T-helper 17 cell (primary cell): ENCODE measurements at places on chromosomes 3 and 15.

GRCh38 chr15:28933710-28934445 lies 48.1 kb downstream of the APBA2 start:
- no peak for DNase-seq

GRCh38 chr3:26628915-26629314 lies 6.3 kb downstream of the LRRC3B start:
- no peak for DNase-seq

DNA sequence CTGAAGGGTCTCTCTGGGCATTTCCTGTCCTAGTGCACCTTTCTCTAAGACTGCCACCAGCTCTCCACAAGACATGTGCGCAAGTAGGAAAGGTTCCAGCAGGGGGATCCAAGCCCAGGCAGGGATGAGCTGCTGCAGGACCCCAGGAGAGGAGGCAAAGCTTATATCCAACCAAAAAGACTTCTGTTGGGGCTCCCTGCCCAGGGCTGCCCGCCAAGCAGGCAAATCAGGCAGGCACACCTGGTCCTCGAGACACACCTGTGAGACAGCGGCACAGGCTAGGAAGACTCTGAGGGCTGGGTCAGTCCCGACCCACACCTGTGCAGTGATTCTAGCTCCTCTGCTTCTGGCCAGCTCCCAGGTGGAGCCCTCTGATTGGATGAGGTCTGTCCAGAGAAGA lies 80.6 kb downstream of the MYLK start:
- DNase-seq, result no peak

DNA sequence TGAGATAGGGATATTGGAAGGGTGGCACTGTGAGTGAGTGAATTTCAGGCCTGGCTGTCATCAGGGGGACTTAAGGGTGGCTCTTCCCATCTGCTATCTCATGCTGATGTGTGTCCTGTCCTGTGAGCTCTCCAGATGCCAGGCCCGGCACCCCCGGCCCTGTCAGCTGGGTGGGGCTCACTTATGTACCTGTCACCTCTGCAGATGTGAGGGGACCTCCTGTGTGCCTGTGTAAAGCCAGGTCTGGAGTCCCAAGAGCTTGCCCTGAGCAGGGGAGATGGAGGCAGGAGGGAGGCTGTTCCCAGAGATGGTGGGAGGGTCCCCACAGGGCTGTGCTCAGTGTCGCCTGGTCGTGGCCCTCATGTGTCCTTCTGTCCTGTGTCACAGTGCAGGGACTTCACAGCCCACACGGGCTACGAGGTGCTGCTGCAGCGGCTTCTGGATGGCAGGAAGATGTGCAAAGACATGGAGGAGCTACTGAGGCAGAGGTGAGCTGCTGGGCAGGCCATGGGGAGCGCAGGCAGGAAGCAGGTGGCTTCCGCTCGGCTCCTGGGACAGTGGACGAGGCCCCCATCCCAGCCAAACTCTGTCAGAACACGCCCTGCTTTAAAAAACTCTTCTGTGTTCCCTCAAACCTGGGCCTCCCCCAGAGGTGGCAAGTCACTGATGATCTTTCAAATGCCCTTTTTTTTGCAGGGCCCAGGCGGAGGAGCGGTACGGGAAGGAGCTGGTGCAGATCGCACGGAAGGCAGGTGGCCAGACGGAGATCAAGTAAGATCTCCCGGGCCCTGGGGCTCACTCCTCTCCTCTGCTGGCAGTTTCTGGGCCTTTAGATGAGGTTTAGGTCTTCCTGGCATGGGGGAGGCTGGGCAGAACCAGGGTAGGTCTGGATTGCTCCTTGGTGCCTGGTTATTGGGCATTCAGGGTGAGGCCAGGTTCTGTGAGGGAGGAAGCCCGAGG lies 23.1 kb downstream of the PSTPIP1 start:
- DNase-seq, result no peak

DNA sequence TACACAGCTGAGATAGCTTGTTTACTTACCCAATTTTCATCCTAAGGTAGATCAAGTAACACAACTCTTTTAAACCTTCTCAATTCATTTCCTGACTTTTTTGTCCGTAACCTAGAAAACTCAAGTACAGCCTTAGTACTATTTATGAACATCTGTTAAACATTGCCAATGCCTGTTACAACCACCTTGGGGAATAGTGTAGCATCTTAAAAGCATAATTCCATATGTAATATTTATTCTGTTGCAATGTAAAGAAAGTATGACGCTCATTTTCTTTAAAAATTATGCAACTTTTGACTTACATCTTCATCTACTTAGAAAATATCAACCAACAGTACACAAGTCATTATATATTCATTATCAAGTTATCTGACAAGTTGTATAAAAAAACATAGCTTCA lies 54.6 kb downstream of the SUCLG2 start:
- no peak for DNase-seq

DNA sequence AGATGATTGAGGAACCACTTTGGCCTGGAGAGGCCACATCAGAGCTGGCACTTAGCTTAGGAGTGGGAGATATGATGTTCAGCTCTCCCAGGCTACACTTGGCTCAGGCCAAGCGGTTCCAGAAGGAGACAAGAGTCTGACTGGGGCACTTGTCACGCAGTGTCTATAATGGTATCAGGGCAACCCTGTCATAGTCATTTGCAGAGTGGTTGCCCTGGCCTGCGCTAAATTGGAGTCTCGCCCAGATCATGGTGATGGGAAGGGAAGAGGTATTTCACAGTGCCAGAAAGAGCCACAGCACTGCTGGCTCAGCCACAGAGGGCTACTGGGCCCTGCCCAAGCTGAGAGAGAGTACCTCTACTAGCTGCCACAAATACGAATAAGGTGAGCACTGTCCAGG lies 186.9 kb upstream of the CRBN start:
- no peak for DNase-seq

GRCh38 chr3:193744822-193745684 lies 152.0 kb downstream of the OPA1 start:
- DNase-seq, result no peak

DNA sequence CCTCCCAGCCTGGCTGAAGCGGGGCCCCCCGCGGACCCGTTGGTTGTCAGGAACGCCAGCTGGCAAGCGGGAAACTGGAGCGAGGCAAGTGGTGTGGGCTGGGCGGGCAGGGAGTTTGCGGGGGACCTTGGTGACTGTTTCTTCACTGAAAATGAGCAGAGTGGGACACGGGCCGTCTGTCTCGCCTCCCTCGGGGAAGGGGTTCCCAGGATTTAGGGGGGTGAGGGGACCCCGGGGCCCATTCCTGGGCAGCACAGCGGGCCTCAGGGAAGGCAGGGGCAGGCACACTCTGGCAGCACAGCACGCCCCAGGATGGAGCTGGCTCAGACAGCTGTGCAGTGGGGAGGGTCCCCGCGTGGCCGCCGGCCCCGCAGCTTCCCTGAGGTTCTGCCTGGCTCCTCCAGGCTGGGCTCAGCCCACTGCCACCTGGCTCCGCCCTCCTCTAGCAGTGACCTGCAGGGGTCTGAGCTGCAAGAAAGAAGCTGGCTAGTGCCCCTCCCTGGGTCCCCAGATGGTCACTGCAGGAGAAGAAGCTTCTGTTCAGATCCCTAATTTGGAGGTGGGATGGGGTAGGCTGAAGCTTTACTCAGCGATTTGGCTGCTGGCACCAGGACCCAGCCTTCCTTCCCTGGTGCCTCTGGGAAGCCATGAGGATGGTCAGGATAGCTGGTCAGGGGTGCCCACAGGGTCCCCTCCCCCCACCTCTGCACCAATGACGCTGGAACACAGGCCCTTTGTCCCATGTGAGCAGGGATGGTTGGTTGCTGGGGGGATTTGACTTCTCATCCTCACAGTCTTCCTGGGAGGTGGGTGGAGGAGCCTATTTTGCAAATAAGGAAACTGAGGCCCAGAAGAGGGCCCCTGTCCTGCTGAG lies 90.4 kb downstream of the TBC1D2B start:
- no peak for DNase-seq

- no peak for DNase-seq
Measured at GRCh38 chr3:20844851-20845250, 658.8 kb upstream of the SGO1 start.

DNA sequence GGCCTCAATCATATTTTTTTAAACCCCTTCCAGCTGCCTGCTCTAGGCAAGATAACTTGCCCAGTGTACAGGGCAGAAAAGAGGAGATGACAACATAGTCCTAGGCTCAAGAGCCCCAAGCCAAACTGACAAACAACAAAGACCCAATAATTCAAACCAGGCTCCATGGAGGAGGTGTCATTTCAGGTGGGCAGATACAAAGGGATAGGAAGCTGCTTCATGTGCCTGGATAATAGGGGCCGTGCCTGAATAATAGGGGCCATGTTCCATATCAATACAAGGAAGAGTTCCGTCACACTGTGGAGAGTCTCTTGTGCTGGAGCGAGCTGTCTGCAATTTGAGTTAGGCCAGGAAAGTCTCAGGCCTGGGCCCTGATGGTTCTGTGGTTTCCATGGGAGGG lies 35.4 kb upstream of the TRIM71 start:
- DNase-seq, result no peak

DNA sequence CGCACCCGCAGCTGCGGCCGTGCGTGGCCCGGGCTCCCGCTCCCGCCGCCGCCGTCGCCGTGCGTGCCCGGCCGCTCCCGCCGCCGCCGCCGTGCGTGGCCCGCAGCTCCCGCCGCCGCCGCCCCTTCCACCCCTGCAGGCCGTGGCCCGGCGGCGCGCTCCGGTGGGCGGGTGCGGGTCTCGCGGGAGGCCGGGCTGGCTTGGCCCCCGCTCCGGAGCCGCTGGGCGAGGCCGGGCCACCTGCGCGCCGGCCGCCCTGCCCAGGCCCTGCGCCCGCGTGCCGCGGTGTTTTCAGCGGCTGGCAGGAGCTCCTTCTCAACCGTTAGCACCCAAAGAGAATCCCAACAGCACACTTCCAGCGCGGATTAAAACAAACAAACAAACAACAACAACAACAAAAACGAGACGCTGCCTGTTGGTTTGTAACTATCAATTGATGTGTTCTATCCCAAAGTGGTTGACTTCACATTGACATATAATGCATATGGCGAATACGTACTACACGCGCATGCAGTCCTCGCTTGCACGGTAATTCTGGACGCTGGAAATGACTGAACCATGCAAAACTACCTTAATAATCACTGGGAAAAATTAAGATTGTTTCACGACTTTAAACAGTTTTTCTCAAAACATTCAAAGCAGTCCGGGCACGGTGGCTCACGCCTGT lies 113.7 kb upstream of the GOLGA8J start:
- DNase-seq, result no peak

DNA sequence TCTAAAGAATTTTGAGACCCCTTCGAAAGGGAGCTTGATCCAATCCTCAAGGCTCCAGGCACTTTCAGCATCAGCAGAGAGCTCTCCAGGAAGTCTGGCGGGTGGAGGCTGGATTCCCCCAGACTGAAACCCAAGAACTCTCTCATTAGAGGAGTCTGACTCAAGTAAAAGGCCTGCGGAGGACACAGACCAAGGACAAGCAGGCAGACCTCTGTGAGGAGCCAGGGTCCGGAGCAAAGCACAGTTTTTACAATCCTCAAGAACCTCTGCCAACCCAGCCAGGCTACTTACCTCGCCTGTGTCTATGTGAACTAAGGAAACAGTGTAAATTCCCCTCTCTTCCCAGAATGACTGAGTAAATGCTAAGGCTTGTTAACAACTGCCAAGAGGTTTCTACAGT lies 86.2 kb downstream of the FBN1 start:
- no peak for DNase-seq

- no peak for DNase-seq
Measured at GRCh38 chr3:39196034-39196433, 3.6 kb upstream of the XIRP1 start.

DNA sequence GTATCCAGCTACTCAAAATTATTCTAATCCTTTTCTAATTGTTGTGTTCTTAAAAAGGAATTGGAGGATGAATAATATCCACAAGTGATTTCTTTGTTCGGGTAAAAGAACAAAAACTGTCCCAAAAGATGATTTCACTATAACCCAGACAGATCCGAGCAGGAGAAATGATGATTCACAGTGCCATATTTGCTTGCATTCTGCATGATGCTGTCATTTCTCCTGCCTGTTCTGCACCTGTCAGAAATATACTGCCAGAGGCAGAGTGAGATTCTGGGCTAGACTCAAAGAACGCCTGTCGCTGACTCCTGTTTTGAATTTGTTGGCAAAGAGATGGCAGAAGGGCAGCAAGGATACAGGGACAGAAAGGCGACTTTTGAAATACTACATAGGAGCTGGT lies 34.7 kb upstream of the SLC24A5 start:
- no peak for DNase-seq

DNA sequence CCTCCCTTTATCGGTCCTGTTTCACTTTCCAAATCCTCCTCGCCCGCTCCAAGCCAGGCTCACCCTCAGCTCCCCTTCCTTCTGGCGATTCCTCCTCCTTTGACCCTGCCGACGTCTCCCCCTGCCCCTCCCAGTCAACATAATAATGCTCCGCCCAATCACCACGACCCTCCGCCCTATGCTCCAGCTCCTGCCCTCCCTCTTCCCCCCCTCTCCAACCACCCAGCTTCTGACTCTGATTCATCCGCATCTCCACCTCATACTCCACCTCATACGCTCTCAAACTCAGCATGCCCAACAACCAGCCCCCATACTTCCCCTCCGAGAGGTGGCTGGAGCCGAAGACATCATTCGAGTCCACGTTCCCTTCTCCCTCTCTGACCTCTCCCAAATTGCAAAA lies 7.1 kb upstream of the AADAC start:
- no peak for DNase-seq

- DNase-seq, result no peak
Measured at GRCh38 chr3:128488991-128489673, 3.9 kb downstream of the GATA2 start.

GRCh38 chr3:99485286-99485685 lies 153.1 kb upstream of the COL8A1 start:
- no peak for DNase-seq

GRCh38 chr15:60681353-60681752 lies 202.4 kb upstream of the ICE2 start:
- no peak for DNase-seq

GRCh38 chr15:31776039-31776438 lies 254.3 kb upstream of the CHRNA7 start:
- no peak for DNase-seq

DNA sequence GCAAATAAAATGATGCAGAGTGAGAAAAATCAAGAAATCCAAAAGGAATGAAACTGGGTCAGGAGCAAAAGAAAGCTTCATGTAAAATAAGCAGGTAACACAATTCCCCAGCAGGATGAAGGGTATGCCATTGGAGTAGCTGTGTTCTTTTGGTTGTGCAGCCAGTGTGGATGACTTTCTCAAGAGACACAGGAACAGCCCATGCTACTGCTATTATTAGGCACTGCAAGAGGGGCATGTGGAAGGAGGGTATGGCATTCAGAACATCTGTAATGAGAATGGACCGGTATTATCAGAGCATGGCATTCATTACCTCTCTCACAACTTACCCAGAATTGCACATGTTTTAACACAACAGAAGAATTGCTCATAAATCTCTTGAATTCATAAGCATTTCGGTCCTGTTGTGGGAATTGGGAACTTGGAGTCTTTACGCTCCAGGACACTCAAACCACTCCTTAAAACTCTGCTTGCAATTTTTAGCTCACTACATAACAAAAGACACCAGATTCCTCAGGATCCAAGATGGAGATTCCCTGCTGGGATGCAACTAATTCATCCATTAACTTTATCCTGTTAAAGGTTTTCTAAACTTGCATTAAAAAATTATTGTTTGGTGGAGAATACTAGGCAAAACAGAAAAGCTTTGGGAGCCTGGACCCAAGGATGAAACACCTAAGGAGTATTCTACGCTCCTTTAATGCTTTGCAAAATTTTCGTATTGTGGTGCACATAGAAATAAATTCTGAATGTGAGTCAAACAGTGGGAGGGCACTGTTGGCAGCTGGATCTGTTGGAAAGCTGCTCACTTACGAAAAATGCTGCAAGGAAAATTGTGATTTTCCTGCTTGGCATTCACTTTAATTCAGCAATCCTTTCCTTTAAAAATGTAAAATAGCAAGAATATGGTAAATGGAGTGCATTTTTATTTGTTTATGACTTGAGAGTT lies 34.6 kb upstream of the CDIN1 start:
- DNase-seq, result no peak

- DNase-seq, result no peak
Measured at GRCh38 chr3:194939949-194940770, 254.5 kb downstream of the FAM43A start.
